ENCODE measurements at places on chromosomes 5 and 9.

GRCh38 chr9:100394032-100394695 is 32.8 kb upstream of the MSANTD3 start:
- no peak for DNase-seq

- DNase-seq, result no peak
These were observed 74.9 kb downstream of the CAMK4 start for GRCh38 chr5:111299067-111299481.

DNA sequence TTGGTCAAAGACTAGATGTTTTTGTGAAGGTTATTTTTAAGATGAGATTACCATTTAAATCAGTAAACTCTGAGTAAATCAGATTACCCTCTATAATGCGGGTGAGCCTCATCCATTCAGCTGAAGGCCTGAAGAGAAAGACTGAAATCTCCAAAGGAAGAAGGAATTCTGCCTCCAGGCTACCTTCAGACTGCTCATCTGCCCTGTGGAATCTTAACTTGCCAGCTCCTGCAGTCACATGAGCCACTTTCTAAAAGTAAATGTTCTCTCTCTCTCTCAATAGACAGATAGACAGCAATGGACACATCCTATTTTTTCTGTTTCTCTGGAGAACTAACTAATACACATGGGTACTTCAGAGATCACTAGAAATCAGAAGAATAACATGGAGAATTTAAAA is 182.8 kb downstream of the CFAP90 start:
- DNase-seq, result no peak

GRCh38 chr5:171776770-171777759 is 8.6 kb upstream of the SMIM23 start:
- DNase-seq, result no peak

GRCh38 chr9:101966691-101967090 is 228.2 kb upstream of the GRIN3A start:
- DNase-seq, result no peak

DNA sequence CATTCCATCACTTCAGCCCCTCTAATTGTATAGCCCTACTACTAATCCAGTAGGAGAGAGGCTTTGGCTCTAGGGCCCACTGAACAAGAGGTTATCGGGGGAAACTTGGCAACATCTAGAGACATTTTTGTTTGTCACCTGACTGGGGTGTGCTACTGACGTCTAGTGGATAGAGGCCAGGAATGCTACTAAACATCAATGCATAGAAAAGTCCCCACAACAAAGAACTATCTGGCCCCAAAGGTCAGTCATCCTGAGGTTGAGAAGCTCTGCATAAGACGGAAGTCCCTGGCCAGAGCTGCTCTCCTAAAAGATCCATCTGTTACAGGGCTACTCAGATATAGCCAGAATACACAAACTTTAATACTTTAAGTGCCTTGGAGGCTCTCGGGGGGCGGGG is 570.6 kb upstream of the KLF4 start:
- DNase-seq, result no peak

DNA sequence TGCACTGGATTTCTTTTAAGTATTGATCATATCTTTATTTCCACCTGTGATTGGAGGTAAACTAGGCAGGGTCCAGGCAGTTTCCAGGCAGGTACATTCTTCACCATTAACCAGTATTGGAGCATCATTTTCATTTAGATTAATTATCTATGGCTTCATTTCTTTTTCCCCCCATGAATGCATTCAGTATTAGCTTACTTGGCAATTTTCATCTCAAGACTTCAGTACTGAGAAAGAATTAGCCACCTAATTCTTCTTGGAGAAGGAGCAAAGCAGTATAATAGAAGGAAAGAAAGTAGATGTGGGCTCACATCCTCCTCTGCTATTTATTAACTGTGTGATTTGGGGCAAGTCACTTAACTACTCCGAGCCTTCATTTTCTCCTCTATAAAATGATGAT is 208.8 kb downstream of the RFK start:
- DNase-seq, result no peak

- DNase-seq, result no peak
These were observed 35.0 kb downstream of the AGXT2 start for GRCh38 chr5:35012796-35013195.

DNA sequence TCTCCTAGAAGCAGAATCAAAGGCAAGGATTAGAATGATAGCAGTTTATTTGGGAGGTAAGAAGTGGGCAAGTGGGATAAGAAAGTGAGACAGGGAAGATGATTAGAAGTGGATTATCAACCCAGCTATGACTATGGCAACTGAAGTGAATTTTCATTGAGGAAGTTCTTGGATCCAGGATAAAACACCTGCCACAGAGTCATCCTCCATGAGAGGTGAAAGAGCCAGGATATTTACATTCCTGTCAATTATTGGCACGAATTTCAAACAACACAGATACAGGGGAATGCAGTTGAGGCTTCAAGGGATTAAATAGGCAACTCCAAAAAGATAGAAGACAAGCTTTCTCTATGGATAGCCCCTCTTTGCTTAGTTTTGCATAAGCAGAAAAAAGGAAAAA is 31.8 kb upstream of the ZNF366 start:
- no peak for DNase-seq

- DNase-seq, result no peak
These were observed 131.5 kb upstream of the PTCH1 start for GRCh38 chr9:95648225-95648624.

DNA sequence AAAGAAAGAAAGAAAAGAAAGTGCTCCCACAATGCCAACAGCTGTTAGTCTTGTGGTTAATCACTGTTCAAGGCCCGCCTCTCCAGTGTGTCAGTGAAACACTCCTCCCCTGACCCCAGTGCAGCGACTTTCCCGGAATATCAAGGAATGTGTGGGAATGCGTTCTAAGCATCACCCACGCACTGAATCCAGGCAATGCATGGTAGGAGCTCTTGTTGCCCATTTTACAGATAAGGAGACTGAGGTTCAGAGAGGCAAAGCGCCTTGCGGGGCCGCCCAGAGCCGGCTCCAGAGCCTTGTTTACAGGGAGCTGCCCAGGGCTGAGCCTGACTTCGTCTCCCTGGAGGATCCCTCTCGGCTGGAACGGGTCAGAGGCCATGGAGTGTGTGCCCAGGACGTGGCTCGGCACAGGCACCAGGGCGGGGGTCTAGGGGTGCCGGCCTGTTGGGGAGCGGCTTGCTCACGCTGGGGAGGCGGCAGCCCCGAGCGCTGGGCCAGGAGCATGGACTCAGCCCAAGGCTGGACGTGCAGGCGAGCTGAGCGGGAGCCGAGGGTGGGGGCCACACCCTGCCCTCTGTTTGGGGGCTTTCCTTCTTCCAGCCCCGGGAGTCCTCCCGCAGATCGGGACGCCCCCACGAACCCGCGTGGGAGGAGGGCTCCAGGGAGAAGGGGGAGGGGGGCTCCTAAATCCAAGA is 823 bp downstream of the ST6GALNAC6 start:
- DNase-seq, result no peak

- DNase-seq, result no peak
These were observed 3.0 kb upstream of the ZBTB34 start for GRCh38 chr9:126857261-126857960.

GRCh38 chr9:114493521-114494184 is 11.6 kb downstream of the WHRN start:
- no peak for DNase-seq

GRCh38 chr9:80030801-80031200 is 459.0 kb downstream of the TLE4 start:
- no peak for DNase-seq
